ENCODE measurements at places on chromosomes 2 and 18.

GRCh38 chr2:171523088-171524017, 1.1 kb downstream of the CYBRD1 start:
- DNase-seq: no peak

DNA sequence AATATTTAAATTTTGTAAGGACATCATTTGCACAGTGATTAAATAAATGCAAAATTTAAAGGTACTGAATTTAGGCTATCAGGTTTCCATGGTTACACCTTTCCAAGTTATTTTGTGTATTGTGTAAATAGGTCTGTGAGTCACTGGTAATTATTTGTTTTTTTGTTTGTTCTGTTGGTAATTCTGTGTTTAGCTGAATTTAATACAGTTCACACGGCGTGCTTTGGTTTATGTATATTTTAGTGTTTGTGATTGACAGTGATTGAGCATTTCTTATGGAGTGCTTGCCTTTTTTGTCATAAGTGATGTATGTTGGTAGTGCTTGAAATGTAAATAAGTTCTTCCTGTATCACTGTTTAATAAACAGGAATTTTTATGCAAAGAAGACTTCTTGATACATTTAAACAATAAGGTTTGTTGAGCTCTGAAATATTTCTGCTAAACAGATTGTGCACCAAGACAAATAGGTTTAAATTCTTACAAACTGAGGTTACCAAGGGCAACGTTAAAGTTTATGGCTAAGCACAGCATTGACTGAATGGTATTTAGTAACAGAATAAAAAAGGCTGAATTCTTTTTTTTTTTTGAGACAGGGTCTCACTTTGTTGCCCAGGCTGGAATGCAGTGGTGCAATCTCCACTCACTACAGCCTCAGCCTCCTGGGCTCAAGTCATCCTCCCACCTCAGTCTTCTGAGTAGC, 38.3 kb upstream of the DLX1 start:
- no peak for DNase-seq

GRCh38 chr2:63477686-63478085, 110.6 kb downstream of the WDPCP start:
- DNase-seq: no peak

GRCh38 chr2:85221067-85221691, 88.0 kb downstream of the TCF7L1 start:
- no peak for DNase-seq

DNA sequence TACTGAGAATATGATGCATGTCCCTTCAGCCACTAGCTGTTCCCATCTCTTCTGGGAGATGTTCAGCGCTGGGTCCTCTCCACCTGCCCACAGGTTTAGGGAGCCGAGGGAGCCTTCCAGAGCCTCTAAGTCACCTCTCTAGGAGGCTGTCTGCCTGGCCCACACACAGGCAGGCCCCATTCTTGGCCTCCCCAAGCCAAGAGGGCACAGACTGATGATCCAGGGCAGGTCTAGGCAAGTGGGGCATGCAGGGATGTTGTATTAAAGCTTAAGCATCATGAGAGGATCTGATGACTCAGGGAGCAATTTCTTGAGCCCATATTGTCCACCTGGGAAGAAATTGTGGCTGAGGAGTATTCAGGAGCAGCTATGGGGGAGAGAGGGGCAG, 19.9 kb downstream of the TMSB10 start:
- DNase-seq: peak; percentile 84

GRCh38 chr2:119433636-119434327, 2.1 kb downstream of the TMEM37 start:
- DNase-seq: no peak

DNA sequence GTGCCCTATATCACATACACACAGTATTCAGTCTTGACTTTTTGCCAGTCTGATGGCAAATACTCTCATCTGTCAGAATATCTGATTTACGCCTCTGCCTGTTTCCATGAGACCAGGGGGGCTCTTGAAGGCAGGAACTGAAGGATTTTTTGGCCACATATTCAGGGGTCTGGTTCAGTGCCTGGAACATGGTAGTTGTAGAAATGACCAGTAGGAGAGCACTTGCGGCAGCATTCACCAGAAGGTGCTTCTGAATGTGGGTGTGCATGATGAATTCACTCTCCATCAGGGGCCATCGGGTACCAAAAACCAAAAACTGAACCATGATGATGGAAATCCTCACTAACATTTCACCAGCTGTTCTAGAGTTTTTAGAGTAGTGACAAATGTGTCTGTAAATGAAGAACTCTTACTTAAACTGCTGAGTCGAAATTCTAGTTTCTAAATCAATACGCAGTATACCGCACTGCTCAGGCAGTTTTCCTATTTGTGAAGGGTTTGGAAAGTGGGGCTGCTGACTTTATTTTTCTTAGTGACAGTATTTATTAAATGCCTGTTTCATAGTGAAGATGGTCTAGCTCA, 54.6 kb downstream of the MERTK start:
- no peak for DNase-seq

- DNase-seq: no peak
Measured at GRCh38 chr2:71950256-71951082, 197.2 kb downstream of the CYP26B1 start.

DNA sequence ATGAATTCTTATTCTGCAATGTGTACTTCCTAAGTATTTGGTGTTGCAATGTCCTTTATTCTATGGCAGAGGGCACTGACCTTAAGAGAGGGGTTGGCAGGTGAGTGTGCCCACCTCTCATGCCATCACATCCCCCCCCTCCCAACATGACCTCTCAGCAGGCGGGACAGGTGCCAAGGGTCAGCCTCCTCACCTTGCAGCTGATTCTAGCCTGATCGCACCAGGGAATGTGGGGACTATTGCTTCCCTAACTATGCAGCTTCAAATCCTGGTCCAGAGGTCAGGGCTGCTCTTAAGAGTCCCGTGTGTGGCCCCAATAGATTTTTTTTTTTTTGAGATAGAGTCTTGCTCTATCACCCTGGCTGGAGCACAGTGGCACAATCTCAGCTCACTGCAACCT, 9.5 kb downstream of the HJURP start:
- no peak for DNase-seq

GRCh38 chr2:144241801-144242200, 278.1 kb downstream of the ZEB2 start:
- no peak for DNase-seq

DNA sequence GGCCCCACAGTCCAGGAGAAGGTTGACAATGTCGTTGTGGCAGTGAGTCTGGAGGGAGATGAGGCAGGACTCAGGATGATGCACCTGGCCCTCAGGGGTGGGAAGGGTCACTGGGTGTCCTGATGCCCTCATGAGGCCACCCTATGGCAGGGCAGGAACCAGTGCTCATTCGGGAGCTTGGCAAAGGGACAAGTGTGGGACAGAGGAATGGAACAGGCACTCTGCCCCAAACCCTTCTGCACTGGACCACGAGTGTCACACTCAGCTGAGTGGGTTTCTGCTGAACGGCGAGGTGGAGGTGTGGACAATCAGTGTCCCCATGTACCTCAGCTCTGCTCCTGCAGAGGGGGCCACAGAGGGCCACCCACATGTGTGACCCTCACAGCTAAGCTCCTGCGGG, 32.0 kb downstream of the ANKMY1 start:
- no peak for DNase-seq

GRCh38 chr2:220336771-220337170, 709.3 kb downstream of the SLC4A3 start:
- DNase-seq: no peak

DNA sequence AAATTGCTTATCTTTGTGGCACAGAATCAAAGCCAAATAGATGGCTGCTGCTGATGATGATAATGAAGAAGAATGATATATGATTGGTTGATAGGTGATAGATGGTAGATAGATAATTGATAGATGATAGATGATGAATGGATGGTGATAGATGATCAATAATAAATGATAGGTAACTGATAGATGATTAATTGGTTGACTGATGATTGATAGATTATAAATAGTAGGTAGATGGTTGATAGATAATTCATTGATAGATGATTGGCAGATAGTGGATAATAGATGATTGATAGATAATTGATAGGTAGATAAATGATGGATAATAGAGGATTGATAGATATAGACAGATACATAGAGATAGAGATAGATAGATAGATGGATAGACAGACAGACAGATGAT, 430.2 kb downstream of the EIPR1 start:
- DNase-seq: no peak

DNA sequence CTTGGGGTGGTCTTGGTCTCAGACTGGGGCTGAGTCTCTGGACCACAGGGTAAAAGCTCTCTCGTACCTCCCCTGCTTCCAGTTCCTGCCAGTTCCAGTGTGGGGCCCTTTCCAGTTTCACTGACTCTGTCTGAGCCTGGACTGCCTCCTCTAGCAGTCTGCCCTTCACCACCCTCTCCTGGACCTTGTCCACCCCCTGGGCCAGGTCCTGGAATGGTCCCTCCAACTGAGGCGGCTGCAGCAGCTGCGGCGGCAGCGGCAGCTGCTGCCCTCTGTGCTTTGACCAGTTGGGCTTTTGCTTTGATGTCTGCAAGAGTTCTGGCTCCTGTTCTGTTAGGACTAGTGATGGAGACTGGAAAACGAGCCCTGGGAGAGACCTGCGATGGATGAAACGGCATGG, 70.7 kb upstream of the DTNB start:
- no peak for DNase-seq

DNA sequence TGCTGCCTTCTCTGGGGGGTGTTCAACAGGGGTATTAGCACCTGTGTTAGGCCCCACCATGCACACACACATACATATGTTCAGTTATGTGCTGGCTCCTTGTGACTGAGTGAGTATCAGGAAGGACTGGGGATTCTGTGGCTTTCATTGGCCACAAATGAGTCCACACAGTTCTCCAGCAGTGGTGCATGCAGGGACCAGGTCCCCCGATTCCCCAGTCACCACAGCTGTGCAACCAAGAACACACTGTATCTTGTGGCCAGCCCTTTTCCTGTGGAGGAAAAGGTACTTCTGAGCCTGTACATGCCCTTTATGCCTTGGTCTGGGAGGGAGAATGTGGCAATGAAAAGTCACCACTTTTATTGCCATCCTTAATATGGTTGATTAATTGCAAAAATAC, 74.9 kb upstream of the KLF7 start:
- no peak for DNase-seq

GRCh38 chr18:59488899-59489298, 129.8 kb upstream of the LMAN1 start:
- no peak for DNase-seq

- no peak for DNase-seq
Measured at GRCh38 chr18:39724652-39725051, 2159.1 kb upstream of the CELF4 start.

DNA sequence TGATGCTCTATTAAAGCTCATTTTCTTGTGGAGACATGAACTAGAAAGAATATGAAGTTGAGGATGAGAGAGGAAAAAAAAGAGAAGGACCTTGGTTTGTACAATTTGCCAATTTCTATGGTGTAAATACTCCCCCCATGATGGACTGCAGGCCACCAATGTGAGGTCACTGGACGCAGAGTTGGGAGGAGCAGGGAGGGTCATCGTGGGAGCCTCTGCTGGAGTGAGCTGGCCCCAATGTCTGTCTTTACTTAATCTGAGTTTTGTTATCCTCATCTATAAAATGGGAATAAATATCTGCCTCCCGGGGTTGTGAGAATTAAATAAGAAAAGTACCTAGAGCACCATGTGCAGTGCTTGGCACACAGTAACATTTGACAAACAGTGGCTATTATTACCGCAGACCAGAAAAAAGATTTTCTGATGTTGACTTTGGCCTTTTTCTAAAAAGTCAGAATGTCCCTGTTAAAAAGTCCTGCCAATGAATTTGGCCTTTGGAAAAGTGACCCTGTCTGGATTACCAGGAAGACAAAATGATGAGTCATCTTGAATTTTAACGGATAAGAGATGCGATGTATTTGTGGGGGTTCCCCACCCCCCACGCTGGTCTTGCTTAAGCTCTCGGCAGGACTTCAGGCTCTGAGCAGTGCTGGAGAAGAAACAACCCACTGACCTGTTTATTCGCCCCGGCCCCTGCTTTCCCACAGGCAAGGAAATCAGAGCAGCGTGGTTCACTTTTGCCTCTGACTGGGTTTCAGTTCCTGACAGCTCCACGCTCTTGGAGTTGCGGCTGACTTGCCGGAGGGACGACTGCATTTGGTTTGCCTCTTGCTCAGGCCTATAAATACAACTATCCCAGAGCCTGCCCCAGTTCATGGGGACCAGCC, 50.3 kb upstream of the FOSL2 start:
- DNase-seq: no peak

- no peak for DNase-seq
Measured at GRCh38 chr18:55444536-55444935, 143.5 kb downstream of the TCF4 start.

DNA sequence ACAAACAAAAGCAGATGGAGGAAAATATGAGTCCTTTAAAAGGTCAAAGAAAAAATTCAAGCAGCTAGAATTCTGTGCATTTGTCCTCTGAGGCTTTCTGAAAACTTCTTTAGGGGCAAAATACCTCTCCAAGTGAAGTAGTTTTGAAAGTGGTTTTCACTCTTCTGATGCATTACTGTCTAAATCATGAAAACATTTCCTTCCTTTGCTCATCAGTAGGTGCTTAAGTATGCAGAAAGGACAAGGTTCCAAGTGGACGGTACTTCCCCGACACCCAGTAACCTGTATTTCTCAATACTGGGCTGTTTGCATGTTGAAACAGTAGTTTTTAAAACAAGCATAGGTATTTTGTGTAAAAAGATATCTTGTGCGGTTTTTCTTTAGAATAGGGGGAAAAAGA, 189.1 kb upstream of the ERBB4 start:
- no peak for DNase-seq

DNA sequence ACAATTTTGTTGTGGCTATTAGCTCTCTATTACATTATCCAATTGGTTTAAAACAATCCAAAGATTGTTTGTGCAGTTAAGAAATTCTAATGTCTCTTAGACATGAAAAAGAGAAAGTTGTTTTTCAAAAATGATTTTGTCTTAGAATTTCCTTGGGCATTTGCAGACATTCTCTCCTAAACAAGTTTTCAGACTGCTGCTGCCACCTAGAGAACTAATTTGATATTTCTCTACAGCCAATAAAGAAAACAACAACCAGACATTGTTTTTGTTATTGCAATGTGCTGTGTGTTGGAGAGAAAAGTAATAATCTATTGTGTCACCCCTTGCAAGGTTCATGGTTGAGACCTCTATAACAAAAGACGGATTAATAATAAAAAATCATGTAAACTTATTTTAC, 119.0 kb upstream of the SYT4 start:
- no peak for DNase-seq
